ENCODE measurements at places on chromosomes 6 and 20.

GRCh38 chr6:13682346-13682745 lies 29.3 kb downstream of the RANBP9 start:
- no peak for DNase-seq

DNA sequence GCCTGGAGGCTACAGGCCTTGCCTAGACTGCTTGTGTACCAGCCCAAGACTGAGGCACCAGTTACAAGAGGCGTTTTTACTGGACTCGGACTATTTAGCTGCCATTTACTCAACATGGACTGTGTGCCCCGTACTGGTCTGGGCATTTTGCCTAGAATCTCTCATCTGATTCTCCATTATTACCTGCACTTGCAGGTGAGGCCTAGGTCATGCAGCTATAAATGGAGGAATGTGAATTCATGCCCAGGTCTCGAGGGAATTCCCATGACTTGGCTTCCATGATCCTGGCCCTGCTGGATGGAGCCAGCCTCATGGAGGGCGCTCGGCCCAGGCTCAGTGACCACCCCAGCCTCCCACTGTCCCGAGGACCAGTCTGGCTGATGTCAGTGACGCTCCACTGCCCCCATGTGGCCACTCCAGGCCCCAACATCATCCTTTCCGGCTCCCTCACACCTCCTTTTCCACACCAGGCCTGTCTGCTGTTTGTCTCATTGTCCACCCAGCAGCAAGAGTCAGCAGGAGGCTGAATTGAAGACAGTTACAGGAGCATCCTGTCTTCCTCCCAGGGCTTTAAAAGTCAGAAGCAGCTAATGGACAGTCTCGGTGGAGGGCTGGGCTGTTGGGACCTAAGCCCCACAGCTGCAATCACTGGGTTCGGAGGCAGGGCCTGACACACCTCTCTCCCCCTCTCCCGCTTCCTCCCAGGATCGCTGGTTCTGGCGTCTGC lies 8.7 kb downstream of the MMP24OS start:
- DNase-seq, result peak; percentile 35

GRCh38 chr6:167963589-167964057 lies 33.8 kb upstream of the KIF25 start:
- no peak for DNase-seq

DNA sequence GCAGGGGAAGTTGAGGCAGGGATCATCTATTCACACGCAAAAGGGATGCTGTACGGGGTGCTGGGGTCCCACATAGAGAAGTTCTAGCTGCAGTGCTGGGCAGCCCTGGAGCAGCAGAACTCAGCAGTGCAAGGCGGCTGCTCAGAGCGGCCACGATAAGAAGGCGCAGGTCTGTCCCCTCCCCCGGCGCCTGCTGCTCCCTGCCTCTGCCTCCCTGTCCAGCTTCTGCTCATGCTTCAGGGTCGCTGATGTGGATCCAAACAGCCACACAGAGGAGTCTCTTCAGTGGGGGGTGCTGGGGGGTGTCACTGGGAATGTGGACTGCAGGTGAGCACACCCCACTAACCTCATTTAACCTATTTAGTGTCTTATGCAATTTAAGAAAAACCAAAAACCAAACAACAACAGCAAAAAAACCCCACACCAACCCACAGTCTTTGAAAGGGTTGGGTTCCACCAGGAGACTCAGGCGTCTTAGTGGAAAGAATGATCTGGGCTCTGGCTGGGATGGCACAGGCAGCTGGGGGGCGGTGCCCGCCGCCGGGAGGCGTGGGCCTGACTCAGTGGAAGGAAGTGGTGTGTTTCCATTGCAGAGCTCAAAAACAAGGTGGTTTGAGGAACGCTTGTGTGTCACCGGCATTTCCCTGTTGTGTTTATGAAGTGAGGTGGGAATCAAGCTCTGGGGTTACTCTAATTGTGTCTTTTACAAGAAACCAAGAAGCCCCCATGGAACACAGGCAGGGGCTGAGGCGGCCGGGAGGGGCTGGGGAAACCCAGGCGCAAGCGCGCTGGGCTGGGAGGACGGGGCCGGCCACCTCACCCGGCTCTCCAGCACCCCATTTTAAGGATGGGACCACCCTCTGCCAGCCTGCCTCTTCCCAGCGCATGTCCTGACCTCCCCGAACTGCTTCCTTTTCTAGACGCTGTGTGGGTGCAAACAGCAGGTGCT lies 55.1 kb downstream of the IRF4 start:
- DNase-seq, result no peak

DNA sequence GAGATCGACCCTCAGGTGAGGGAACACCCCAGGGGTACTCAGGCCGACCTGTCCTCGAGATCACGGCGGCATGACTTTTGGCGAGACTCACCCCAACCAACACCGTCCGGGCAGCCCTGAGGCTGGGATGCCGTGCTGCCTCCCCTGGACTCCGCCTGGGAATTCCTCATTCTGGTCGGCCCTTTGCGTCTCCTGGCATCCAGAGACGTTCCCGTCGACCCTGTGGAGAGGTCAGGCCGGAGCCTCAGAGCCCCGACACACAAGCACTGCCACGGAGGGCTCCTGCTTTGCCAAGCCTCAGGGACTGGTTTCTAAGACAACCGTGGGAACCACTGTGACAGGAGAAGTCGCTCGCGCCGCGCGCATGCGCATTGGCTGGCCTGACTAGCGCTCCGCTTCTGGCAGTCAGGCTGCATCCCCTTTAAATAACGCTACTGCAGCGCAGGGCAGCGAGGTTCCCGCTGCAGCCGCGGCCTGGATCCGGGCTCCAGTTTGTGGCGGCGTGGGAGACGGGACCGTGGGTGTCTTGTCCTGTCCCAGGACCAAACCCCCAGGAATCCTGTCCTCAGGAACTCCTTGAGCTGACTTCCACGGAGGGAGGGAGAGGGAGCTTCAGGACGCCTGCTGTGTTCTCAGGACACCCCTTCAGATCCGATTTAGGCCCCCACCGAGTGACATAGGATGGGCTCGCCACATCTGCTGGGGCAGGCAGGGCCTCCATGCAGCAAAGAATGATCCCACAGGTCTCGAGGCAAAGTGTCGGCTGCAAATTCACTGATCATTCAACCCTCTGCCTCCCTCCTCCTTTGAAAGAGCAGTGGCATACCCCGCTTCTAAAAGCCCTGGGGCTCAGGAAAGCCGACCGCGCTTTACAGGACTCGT lies 163.2 kb upstream of the ZNF337 start:
- peak; percentile 88 for DNase-seq

GRCh38 chr6:121826156-121826810 lies 390.8 kb downstream of the GJA1 start:
- DNase-seq, result no peak

- DNase-seq, result no peak
Observed at GRCh38 chr6:3409699-3410384, 47.0 kb downstream of the SLC22A23 start.

DNA sequence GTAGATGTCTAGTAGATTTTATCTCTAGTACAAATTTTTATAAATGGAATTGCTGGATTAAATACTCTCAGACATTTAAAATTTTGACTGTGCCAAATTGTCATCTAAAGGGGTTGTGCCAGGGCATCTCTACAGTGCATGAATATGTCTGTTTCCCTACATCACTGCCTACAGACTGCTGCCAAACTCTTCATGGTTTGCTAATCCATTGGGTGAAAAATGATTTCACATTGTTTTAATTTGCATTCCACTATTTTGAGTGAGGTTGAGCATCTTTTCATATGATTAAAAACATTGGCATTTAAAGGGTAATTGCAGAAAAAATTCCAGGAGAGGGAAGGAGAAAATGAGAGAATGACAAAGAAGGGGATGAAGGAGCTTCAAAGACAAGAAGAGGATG lies 267.7 kb upstream of the RNF24 start:
- DNase-seq, result no peak

DNA sequence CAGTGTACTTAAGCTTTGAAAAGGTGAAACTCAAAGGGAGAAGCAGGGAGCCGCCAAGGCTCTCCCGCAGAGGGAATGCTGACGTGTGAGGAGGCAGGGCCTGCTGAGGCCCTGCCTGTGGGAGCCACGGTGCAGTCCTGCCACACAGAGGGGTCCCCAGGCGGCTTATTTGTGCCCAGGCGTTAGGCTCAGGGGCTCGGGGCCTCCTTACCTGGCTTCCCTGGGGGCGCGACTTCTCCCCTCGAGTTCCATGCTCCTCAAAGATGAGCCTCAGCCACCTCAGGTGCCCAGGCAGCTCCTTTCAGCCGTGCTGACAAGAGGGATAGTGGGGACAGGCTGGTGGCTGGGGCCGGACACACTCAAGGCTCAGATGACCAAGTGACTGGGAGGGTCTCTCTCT lies 2.2 kb upstream of the KIF25 start:
- DNase-seq, result no peak

DNA sequence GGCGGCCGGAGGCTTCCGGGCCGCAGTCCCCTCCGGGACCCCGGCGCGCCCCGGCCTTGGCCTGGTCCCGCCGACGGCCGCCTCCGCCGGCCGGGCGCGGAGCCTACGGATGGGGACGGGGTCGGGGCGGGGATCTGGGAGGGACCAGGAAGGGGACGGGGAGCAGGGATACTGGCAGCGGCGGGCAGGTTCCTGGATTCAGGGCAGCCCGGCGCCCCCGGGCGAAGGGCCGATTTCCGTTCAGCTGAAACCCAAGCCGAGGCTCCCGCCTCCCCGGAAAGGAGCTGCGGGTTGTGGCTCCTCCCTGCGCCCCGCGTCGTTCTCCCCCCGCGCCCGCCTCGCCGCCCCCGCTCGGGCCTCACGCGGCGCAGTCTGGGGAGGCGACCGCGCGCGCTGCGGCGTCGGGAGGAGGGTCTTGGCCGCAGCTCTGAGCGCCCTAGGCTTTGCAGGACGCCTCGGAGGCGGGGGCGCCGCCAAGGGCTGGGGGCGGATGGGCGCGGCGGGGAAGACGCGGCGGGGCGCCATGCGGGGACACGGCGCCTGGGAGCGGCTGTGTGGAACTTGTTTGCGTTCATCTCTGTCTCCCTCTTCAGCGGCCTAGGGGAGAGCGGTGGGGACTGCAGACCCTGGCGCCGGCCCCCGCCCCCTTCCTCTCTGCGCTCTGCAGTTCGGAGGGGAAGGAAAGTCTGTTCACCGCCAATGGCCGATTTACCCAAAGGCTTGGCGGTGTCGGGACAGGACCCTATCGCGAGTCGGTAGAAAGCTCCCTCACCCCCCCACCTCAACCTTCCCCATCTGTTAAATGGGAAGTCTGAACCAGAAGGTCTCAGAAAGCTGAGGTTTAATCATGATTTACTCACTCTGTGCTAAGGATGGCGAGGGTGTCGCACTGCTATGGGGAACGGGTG lies 22.7 kb upstream of the TMEM181 start:
- DNase-seq, result peak; percentile 85

DNA sequence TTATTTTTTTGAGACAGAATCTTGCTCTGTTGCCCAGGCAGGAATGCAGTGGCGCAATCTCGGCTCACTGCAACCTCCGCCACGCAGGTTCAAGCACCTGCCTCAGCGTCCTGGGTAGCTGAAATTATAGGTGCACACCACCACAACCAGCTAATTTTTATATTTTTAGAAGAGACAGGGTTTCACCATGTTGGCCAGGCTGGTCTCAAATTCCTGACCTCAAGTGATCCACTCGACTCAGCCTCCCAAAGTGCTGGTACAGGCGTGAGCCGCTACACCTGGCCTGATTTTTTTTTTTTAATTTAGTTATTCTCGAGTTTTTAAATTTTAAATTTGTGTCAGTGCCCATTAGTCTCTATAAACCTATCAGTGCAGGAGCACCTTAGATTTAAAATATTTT lies 24.4 kb downstream of the ZNF133 start:
- DNase-seq, result no peak

DNA sequence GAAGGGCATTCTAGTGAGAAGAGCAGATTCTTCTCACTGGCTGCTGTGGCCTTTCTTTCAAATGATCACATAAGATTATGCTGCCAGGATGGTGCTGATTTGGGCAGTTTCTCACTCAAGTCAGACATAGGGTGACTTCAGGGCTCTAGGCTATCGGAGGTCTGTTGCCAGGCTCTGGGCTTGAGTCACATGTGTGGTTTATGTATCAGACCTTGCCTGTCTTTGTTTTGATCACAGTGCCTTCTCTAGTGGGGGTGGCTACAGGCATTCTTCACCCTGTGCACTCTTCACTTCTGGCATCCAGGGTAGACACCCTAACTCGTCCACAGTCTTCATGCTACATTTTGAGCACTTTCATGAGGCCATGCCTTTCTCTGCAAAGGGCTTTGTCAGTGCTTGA lies 823.7 kb upstream of the MAN1A1 start:
- DNase-seq, result no peak

GRCh38 chr6:12748815-12749521 lies 32.4 kb downstream of the PHACTR1 start:
- peak; percentile 12 for DNase-seq

DNA sequence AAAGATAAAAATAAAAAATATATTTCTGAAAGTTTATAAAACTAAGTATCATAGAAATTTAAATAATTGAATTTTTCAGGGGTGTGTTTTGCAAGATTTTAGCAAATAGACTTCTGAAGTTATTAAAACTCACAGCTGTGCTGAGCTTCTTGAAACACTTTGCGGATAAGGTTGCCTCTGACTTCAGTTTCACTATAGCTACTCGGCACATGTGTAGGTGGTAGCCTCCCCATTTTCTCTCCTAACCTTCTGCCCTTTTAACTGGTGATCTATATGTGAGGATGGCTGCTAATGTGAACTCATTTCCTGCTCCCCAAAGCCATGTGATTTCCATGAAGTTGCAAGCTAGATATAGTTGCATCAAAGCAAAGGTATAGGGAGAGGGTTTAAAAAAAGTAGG lies 129.3 kb upstream of the STMND1 start:
- DNase-seq, result no peak

- DNase-seq, result no peak
Observed at GRCh38 chr6:131890091-131890490, 61.1 kb downstream of the CCN2 start.

DNA sequence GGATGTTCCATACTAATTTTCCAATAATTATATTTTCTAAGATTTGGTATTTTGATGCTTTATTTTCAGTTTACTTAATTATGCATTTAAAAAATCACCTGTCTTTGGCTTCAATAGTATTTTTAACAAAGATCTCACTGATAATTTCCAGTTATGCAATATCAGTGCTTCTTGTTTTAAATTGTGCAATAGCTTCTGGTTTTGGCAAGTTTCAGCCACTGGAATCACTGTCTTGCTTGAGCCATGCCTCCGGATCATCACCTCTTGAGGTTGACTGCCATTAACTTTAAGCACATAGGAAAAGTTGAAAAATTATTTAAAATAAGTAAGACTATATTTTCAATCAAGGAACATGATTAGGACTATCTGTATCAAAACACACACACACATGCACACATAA lies 1242.1 kb downstream of the HACE1 start:
- DNase-seq, result no peak

DNA sequence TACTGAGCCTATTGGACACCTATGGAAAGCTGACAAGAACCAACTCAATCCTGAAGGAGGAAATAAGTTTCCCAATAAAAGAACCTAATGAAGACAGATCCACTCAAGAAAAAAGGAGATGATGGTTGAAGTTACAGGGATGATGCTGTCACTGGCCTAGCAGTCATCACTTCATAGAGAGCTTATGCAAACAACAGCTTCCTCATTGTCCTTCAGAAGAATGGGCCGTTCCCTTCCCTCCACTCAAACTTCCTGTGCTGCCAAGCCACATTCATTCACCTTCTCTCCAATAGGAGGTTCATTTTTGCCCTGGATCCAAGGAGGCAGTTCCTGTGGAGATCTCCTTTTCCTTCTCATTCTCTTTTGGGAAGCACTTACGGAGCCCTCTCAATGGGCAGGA lies 13.8 kb upstream of the PM20D2 start:
- DNase-seq, result no peak

GRCh38 chr6:35363293-35363750 lies 21.0 kb downstream of the PPARD start:
- no peak for DNase-seq

- no peak for DNase-seq
Observed at GRCh38 chr6:133341607-133342158, 100.5 kb downstream of the EYA4 start.

- peak; percentile 95 for DNase-seq
Observed at GRCh38 chr20:52959125-52959524, 13.0 kb upstream of the TSHZ2 start.

GRCh38 chr6:6411115-6411514 lies 90.7 kb upstream of the F13A1 start:
- DNase-seq, result no peak
